Fibroblast of skin of left quadriceps (primary cell): ENCODE measurements at places on chromosomes 3 and 15.

GRCh38 chr3:40317061-40317855 lies 7.8 kb downstream of the EIF1B start:
- no peak for DNase-seq

DNA sequence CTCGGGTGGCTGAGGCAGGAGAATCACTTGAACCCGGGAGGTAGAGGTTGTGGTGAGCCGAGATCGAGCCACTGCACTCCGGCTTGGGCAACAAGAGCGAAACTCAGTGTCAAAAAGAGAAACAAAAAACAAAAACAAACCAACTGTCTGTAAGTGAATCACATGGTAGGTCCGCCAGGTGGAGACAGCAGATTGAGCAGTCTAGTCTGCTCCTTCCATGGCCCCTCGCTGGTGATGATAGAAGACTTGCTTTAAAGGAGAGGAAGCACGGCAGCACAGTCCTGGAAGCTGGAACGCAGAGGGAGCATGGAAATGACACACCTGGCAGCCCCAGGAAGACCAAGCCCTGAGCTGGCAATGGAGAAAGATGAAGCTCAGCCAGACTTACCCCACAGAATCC lies 31.4 kb upstream of the MGLL start:
- no peak for DNase-seq

DNA sequence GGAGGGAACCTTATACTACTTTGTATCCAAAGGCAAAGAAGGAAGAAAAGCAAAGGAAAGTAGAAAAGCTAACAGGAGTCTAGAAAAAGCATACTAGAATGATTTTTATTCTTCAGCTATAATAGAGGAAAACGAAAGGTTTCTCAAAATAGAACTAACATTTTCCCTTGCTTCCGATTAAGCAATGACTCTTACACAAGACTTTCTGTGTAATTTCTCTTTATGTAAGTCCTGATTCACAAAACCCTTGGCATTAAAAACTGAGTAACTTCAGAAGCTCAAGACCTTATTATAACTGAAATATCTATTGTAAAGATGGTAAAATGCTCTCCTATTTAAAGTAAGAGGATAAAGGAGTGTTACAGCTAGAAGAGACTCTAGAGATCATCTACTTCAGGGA lies 97.4 kb downstream of the DTWD1 start:
- DNase-seq: no peak

DNA sequence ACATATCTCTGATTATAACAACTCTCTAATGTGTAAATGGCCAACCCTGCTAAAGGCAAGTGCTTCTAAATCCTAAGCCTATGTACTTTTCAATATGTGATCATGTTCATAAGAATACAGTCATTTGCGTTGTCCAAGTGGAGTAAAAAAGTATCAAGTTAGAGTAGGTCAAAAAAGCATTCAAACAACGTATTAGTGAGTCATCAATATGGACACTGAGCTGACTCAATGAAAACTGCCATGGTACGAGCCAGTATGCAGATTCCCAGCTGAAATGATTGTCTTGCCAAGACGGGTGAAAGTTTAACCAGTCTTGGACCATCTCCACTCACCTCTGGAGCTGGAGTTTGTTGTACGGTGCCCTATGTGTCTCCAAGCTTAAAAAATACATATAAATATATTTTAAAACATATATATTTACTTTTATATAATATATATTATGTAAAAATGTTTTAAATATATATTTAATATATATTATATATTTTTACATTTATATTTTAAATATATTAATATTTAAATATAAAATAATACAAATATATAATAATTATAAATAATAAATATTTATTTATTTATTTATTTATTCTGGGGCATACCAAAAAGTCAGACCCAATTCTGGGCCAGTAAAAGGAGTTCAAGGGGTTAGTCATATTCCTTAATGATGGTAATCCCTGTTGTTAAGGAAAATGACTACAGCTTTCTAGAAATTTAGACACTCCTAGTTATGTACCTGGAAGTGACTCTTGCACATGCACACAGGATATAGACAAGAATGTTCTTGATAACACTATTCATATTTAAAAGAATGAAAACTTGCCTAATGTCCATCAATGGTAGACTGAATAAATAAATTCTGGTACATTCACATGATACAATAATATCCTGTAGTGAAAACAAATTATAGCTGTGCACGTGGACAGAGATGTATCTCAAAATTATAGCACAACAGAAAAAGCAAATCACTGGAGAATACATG lies 27.2 kb downstream of the PLSCR4 start:
- DNase-seq: no peak

DNA sequence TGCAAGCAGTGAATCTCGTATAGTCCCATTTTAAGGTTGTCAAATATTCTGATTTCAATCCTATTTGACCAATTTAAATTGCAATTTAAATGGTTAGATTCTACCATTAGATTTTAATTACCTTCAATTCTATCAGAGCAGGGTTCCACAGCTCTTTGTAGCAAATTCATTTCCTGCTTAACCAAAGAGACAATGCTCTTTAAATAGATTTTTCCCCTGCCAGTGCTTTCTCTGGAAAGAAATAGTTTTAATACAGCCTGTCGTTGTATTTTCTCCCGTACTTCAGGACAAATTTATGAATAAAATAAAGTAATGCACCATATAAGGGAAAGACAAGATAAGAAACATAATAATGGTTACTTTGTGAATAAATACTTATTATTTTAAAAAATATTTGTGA lies 62.8 kb downstream of the ZPLD1 start:
- no peak for DNase-seq

GRCh38 chr3:32992310-32992686 lies 40.9 kb downstream of the CCR4 start:
- no peak for DNase-seq

DNA sequence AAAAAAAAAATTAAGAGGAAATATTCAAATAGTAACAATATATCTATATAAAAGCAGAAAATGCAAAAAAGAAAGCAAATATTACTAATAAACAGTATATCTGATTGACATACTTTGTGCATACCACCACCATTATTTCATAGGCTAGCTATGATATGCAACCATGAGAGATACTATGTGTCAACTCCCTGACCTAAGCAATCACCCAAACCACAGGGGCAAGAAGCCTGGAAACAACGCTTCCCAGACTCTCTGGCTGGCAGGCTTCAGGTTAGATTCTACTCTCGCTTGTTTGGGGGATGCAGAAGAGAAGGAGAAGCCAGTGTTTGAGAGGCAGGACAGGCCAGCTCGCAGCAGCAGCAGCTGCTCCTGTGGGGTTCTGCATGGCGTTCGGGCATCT lies 169.3 kb upstream of the TPM1 start:
- no peak for DNase-seq

DNA sequence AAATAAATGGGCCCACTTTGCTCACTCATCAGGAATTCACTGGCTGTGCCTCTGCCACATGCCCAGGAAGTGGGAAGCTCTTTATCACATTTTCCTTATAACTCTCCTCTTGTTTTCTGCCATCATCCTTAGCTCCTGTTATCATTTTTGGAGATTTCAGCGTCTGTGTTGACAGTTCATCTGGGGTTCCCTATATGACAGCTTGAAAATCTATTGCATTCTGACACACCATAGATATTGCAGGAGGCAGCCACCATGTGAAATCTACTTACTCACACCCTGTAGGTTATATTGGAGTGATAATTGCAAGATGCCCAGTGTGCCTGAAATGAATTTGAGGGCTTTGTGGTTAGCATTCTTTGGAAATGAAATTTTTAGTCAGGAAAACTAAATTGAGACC lies 132.9 kb downstream of the RYR3 start:
- no peak for DNase-seq

GRCh38 chr15:73295630-73296286 lies 73.0 kb downstream of the HCN4 start:
- no peak for DNase-seq

DNA sequence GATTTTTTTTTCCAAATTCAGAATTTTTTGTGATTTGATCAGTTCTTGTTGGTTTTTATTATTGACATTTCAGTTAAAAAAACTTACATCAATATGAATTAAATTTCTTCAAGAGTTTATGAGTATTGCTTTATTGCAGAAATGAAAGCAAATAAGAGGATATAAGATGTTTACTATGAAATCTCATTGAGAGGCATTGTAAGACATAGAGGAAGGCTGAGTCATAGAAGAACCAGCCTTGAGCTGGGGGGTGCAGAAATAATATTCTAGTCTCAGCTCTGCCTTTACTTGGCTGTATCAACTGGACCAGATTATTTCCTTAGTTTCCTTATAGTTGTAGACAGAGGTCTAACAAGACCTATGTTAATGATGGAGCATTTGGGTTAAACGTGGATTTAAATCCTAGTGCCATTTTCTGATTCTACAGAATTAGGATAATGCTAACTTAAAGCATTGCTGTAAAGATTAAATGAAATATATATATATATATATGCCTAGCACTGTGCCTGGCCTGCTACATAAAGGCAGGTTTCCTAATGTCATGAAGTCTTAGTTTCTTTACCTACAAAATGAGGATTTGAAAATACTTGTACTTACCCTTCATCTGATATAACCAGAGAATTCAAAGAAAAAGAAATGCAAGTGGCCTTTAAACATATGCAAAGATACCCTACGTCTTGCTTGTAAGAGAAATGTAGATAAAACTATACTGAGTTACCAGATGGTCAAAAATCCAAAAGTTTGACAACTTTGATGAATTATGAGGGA lies 7.3 kb downstream of the FAM98B start:
- DNase-seq: no peak

GRCh38 chr3:59126446-59126845 lies 76.6 kb upstream of the CFAP20DC start:
- DNase-seq: no peak

DNA sequence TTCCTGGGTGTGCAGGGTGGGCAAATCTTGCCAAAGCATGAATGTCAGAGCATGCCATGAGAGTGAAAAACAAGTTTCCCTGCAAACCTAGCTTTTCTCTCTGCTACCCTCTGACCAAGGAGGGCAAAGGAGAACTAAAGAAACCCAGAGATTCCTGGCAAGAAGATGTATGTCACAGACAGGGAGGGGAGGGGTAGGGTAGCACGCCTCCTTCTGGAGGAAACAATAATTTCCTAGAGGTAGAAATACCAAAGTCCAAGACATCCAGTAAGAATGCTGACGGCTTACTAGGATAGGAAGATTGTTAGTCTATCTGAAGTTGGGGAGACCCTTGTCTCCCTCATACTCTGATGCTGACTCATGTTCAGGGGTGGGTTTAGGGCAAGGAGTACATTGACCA lies 203.9 kb downstream of the NR1D2 start:
- DNase-seq: no peak

DNA sequence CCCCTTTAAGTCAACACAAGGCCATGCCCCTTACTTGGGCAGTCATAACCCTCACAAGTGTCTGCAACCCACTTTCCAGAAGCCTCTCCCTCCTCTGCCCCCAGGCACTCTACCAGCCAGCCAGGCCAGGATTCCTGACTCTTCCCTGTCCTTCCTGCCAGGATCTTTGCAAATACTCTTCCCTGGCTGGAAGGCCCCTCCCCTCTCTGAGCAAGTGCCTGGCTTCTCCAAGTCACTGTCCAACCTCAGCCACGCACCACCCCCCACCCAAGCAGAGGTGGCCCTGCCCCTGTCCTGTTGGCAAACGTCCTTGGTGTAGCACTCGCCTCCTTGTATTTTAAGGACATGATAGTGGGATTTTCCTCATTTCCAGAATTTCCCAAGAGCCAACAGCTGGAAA lies 54.7 kb upstream of the USP3 start:
- no peak for DNase-seq

- no peak for DNase-seq
These were observed 410.4 kb downstream of the TUSC7 start for GRCh38 chr3:117120014-117120413.

DNA sequence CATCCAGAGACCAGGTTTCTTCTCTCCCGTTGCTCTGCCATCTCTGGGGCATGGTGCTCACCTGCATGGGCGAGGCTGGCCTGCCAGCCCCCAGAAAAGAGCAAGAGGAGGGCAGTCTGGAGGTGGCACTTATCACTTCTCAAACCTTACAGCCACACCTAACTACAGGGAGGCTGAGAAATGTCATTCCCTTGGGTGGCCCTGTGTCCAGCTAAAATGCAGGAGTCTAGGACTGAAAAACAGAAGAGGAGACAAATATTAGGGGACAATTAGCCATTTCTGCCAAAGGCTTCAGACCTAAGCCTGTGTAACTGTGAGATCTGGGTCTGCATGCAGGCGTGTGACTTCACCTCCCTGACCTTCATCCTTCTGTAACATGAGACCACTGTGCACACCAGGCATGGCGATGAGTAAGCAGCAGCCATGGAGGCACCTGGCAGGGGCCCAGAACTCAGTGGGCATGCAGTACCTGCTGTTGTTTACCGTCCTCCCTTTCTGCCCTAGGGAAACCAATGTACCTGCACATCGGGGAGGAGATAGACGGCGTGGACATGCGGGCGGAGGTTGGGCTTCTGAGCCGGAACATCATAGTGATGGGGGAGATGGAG lies 83.4 kb downstream of the MESD start:
- DNase-seq: no peak

GRCh38 chr3:8313560-8314267 lies 187.9 kb upstream of the LMCD1 start:
- no peak for DNase-seq

GRCh38 chr3:127137757-127138536 lies 55.0 kb upstream of the PRR23E start:
- no peak for DNase-seq

- DNase-seq: no peak
These were observed 47.4 kb downstream of the ERICH6 start for GRCh38 chr3:150656316-150656715.

GRCh38 chr3:13676356-13677017 lies 127.6 kb downstream of the FBLN2 start:
- no peak for DNase-seq

DNA sequence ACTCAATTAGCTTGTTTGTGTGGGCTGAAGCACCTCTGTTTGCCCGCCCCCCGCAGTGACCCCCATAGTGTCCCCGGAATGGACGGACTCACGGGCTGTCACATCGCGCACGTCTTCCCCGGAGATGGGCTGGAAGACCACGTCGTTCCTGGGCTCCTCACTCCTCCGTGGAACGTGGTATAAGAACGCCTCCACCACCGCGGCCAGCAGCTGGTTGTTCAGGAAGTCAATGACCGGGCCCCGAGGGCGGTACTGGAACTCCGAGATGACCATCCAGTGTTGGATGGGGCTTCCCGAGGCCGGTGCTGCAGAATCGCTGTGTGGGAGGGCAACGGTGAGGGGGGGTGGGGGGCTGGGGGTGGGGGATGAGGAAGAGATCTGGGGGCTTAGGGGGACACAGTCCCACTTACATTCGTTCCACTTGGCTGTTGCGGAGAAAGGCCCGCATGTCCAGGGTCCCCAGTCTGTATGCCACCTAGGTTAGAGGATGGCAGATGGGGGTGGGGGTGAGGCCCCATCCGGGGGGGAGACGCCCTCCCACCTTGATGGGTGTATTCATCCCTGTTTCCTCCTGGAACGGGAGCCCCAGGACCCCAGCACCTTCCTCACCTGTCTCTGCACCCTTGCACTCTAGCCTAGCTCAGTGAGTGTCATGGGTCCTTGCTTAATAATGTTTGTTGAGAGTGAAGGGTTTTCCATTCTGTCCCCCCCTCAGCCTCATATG lies 30.2 kb downstream of the MUC20 start:
- no peak for DNase-seq

- no peak for DNase-seq
These were observed 16.7 kb upstream of the EIF1B start for GRCh38 chr3:40292637-40293349.
